ENCODE measurements at places on chromosomes 4 and X. TPM values are rescaled to one million over a fixed set of nuclear protein-coding genes. Genes with fewer than 3 reads are reported as not detected.

GPM6B gene
- total RNA-seq = 0.88 TPM

- H3K4me1 ChIP-seq = no peaks in the 10 kb centered on the region
- H3K27me3 ChIP-seq = no peaks in the 10 kb centered on the region
- no peak overlapping the region for H3K27ac ChIP-seq
- no peak for DNase-seq
- H3K4me3 ChIP-seq = no peak overlapping the region
- no peaks in the 10 kb centered on the region for H3K36me3 ChIP-seq
These were observed 24.6 kb downstream of the TSC22D3 start for GRCh38 chrX:107750861-107751445.

DNA sequence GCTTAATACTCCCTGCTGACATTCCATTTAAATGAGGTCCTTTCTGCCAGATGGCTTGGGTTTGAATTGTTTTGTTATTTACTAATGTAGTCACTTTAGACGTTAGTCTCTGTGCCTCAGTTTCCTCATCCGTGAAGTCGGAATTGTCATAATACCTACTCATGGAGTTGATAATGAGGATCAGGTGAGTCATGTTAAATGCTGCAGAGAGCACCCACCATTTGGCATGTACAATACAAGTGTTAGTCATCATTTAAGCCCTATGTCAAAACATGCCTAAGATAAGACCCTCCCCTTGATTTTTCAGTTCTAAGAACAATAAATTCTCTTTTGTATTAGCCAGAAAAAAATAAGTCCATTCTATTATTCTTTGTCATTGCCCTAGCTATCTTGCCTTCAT, 534.8 kb upstream of the HTR2C start:
- H3K36me3 ChIP-seq = no peaks in the 10 kb centered on the region
- H3K27me3 ChIP-seq = no peaks in the 10 kb centered on the region
- no peak overlapping the region for H3K4me3 ChIP-seq
- H3K27ac ChIP-seq = no peak overlapping the region
- no peaks in the 10 kb centered on the region for H3K4me1 ChIP-seq

- no peak for DNase-seq
- H3K27me3 ChIP-seq = no peaks in the 10 kb centered on the region
These were observed 54.5 kb downstream of the LDB2 start for GRCh38 chr4:16843831-16844508.

GRCh38 chr4:7073526-7074390, 5.9 kb upstream of the GRPEL1 start:
- no peaks in the 10 kb centered on the region for H3K27me3 ChIP-seq
- peaks cover 4% of the 10 kb centered on the region for H3K4me1 ChIP-seq
- H3K27ac ChIP-seq = no peak overlapping the region
- no peak overlapping the region for H3K4me3 ChIP-seq
- H3K36me3 ChIP-seq = no peaks in the 10 kb centered on the region
- no peak for DNase-seq

DNA sequence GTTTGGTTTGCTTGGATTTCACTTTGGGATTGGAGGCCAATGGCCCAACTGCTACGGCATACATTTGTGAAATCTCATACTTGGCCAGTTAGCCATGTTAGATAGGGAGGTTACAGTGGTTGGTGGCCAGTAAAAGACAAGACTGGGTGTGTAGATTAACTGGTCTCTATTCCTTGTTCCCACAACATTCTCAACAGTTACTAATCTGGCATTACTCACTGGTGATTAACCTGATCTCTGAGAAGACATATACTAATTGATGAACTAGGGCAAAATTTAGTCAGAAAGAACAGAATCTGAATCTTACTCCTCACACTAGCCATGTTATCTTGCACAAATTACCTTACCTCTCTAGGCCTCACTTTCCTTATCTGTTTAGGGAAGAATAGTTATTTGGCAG, 33.4 kb downstream of the GATB start:
- H3K4me3 ChIP-seq = no peak overlapping the region
- DNase-seq = no peak
- no peaks in the 10 kb centered on the region for H3K36me3 ChIP-seq
- H3K27ac ChIP-seq = no peak overlapping the region
- no peaks in the 10 kb centered on the region for H3K4me1 ChIP-seq

- H3K4me3 ChIP-seq = no peak overlapping the region
- H3K27me3 ChIP-seq = no peaks in the 10 kb centered on the region
- no peaks in the 10 kb centered on the region for H3K36me3 ChIP-seq
- DNase-seq = no peak
- no peaks in the 10 kb centered on the region for H3K4me1 ChIP-seq
- no peak overlapping the region for H3K27ac ChIP-seq
These were observed 126.4 kb upstream of the GATB start for GRCh38 chr4:151887031-151887815.

- H3K27ac ChIP-seq = no peak overlapping the region
- no peaks in the 10 kb centered on the region for H3K27me3 ChIP-seq
- H3K4me3 ChIP-seq = no peak overlapping the region
- no peak for DNase-seq
- H3K36me3 ChIP-seq = no peaks in the 10 kb centered on the region
These were observed 201.8 kb upstream of the NDST4 start for GRCh38 chr4:115315182-115315581.

DNA sequence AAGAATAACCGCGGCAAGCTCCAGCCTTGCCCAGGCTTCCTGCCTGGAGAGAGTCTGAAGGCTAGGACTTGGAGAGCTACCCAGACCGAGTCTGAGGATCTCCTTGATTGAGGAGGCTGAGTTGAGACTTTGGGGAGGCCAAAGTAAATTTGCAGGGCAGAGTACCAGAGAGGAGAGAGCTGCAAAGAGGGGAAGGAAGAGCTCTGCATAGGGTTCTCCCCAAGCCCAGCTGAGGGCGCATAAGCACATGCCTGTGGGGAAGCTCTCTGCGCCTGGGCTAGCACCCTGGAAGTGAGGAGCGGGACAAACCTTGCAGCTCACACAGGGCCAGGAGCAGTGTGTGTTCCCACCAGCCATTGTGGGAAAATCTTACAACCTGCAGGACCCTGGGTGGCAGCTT, 56.1 kb downstream of the FAM193A start:
- H3K4me3 ChIP-seq = no peak overlapping the region
- H3K4me1 ChIP-seq = peaks cover 13% of the 10 kb centered on the region
- H3K27ac ChIP-seq = no peak overlapping the region

DNA sequence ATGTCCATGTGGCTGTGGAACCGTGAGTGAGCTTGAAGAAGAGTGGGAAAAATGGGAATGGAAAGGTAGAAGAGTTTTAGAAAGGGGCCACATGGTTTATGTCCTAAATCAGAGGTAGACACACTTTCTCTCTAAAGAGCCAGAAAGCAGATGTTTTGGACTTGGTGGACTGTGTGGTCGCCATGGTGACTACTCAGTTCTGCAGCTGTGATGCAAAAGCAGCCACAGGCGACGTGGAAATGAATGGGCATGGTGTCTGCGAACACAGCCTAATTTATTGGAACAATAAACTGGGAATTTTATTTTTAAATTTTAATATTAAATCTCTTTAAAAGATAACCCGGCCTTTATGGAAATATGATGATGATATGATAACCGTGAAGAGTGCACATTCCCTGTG, 386.0 kb upstream of the FAT1 start:
- no peak overlapping the region for H3K27ac ChIP-seq
- no peaks in the 10 kb centered on the region for H3K36me3 ChIP-seq
- no peak for DNase-seq
- no peaks in the 10 kb centered on the region for H3K4me1 ChIP-seq
- H3K4me3 ChIP-seq = no peak overlapping the region

All from pancreas (tissue), 10 donors.